ENCODE measurements at places on chromosomes 5 and 9.

DNA sequence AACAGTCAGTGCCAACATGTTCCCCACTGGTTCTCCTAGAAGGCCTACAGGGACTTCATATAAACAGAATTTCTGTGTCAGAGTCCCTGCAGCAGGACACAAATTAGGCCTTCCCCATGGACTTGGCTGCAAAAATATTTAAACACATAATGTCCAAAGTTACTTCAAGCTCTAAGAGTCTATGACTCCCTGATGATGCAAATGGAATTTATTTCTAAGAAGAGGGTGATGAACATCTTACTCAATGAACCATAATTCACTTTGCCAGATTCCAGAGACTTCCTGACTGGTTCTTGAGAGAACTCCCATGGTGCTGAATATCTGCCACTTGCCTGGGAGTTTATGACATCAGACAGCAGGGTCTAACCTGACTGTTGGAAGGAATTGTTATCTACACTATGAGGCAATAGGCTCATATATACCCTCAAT, 32.7 kb upstream of the ADRA1B start:
- DNase-seq, result no peak

- no peak for DNase-seq
These were observed 28.5 kb upstream of the FANCC start for GRCh38 chr9:95346021-95346420.

- DNase-seq, result no peak
These were observed 120.6 kb upstream of the MEF2C start for GRCh38 chr5:89003563-89004036.

DNA sequence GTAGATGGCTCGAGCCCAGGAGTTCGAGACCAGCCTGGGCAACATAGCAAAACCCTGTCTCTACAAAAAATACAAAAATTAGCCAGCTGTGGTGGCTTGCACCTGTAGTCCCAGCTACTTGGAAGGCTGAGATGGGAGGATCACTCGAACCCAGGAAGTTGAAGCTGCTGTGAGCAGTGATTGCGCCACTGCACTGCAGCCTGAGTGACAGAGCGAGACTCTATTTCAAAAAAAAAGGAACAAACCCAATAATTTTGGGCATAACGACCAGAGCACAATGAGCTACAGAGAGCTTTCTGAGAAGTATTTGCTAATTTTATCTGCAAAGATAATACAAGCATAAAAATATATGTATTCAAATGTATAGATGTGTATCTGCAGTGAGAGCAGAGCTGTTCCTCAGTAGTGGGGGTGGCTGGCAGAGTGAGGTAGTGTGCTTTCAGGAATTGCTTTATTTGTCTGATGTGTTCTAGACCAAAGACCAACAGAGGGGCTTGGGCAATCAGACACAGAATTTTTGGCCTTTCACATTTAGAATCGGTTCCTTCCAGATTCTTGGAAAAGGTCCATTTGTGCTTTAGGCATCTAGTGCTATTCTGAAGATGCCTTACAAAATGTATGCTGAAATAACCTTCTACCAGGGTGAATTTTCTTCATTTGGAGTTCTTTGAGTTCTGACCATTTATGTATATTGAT, 5.2 kb downstream of the DOCK8 start:
- DNase-seq, result no peak

DNA sequence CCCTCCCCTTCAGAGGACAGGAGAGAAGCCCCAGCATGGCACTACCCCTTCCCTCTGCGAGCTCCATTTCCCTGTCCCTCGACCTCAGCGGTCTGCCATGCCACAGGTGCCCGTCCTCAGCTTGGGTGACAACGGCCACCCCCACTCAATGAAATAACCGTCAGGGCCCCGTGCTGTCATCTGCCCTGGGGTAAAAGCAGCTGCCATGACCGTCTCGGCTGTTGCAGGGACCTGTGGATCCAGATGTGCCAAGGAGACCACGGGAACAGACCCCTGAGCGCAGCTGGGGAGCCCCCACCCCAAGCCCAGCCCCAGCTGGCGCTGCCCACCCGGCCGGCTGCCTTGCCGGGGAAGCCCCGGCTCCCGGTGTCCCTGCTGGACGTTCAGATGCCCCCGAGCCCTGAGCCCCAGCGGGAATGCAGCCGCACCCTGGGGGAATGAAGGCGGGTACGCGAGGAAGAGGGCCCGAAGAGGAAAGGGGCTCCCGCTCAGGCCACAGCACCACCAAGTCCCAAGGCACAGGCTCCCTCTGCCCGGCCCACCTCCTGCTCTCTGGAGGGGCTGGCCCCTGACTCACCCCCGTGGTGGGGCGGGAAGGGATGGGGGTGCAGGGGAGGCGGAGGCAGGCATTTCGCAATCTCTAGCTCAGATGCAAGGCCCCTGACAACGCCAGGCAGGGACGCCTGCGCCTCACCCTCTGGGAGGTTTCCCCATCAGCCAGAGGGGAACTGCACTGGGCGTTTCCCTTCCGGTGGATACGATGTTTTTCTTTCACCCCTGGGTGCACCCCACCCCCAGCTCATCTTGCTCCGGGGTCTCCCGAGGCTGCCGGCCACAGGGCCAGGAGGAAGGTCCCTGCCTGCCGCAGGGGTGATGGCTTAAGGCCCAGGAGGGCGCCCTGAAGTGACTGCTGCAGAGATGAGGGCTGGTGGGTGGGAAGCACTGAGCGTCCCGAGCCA, 49.2 kb downstream of the NACC2 start:
- no peak for DNase-seq

GRCh38 chr5:121377461-121377860, 474.2 kb upstream of the FTMT start:
- no peak for DNase-seq

GRCh38 chr5:54556141-54556540, 38.6 kb downstream of the SNX18 start:
- DNase-seq, result no peak

DNA sequence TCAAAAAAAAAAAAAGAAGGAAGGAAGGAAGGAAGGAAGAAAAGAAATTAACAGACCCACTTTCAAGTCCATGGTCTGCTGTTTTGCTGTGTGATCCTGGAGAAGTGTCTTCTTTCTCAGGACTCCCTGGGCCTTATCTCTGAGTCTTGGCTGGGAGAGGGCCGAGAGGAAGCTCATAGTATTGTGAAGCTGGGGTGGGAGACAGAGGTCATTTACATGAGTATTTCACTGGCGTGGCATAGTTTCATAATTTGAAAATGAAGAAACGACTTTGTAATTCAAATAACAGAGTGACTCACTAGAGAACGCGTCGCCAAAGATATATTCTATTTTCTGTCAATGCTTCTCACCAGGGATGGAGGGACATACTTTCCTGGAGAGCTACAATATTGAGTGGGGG, 2.4 kb upstream of the C9orf50 start:
- no peak for DNase-seq

- DNase-seq, result no peak
These were observed 15.8 kb downstream of the PSMB7 start for GRCh38 chr9:124399323-124399967.

DNA sequence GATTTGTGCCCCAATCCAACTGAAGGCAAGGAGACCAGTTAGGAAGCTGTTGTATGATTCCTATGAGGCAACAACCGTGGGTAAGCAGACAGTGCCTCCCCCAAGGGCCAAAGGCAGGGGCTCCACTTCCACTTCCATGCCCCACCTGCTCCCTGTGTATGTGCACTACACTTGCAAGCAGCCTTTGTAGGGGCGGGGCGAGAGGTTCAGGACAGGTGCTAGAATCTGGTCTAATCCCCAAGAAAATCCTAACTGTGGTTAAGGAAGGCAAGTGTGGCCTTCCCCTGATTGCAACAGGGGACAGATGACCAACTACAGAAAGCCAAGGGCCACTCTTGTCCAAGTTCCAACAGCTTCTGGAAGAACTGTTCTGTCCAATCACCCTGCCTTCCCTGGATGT, 41.7 kb downstream of the B4GALT1 start:
- no peak for DNase-seq

DNA sequence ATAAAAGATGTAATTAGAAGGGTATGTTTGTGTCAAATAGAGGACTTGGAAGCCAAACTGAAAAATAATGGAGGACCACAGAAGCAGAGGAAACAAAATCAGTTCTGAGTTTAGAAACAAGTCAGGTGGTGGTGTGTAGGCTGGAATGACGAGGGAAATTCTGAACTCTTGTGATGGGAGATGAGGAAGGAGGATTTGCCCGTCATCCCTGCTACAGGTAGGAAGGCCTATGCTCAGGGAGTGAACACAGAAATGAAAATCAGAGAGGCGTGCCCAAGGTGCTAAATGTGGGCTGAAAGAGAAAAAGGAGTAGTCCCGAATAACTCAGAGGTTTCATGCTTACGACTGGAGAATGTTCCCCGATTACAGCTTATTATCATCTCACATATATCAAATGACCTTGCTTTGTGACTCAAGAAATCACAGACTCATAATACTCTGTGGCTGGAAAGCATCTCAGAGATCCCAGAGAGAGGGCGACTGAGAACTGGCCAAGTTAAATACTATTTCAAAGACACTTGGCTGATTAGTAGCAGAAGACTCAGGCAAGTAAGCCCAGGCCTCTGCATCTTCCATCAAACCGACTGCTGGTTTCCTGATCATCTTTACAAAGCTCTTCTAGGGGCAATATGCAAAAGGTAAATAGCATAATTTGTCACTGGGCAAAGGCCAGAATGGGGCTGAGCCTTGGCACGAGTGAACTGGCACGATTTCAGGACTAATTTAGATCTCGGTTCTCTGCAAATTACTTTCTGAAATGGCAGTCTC, 126.0 kb downstream of the SUSD1 start:
- no peak for DNase-seq

GRCh38 chr9:135662758-135663450, at the start of gene LCN9:
Gene LCN9 (plus strand): TSS chr9:135663309. CDS start chr9:135663322, 13 bp downstream.
- no peak for DNase-seq

GRCh38 chr5:31385774-31386537, 145.9 kb downstream of the DROSHA start:
- DNase-seq, result no peak

- DNase-seq, result no peak
These were observed 91.2 kb downstream of the ARRDC3 start for GRCh38 chr5:91291628-91292569.

DNA sequence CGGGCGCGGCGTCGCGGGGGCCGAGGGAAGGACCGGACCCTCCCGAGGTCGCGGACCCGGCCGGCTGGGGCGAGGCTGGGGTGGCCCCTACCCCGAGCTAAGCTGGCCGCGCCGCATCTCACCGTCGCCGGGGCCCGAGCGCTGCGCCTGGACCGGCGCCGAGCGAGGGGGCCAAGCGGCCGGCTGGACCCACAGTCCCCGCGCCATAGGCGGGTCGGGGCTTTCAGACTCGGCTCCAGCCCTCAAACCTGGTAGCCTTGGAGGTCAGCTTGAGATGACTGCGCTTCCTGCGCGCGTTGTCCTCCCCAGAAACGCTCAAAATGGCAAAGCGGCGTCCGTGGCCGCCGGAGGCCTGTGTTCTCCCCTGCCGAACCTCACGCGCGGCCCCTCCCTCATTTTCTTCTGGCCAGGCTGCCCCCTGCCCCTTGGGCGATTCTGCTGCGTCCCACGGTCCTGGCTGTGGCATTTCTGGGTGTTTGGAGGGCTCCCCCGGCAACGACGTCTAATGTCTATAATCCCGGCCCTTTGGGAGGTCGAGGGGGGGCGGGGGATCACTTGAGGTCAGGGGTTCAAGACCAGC, 8.7 kb upstream of the GRIN1 start:
- DNase-seq, result no peak

DNA sequence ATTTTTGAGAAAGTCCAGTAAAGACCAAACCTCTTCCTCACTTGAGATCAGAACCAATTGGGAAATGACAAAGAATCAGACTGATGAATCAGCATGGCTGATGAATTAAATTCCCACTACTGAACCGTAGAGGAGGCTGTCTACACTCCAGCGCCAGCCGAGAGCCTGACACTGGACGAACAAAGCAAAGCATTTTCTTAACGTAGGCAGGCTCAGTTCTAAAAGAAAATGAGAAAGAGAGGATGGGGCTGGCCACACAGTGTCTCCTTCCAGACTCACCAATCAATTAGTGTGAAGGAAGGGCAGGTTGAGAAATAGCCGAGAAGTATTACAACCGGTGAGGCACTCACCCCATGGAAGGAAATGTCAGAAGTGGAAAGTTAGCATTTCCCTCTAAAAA, 49.4 kb downstream of the ITGA1 start:
- DNase-seq, result no peak

GRCh38 chr9:18675973-18676372, 202.0 kb downstream of the ADAMTSL1 start:
- DNase-seq, result no peak

DNA sequence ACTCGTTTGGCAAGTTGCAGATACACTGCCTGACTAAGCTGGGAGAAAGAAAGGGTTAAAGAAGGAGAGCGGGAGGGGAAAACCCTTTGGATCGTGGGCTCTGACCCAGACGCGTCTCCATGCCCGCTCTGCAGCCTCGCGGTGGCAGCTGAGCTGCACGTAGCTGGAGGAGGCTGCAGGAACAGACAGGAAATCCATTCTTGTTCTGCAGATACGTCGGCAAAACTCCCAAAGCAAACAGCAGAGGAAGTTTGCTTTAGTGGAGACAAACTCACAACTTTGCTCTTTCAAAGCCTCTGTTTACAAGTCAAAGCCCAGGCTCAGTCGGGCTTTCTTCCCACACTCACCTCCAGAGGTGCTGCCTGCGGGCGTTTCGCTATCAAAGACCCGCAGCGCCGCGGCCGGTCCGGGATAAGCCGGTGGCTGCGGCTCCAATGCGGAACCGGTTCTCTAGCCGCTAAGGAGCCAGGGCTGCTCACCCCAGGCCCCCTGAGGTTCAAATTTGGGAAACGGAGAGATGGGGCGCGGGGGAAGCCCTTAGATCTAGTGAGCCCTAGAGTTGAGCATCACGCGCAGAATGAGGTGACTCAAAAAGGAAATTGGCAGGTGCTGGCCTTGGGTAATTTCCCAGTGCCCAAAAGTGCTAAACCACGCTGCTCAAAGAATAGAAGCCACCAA, 60.7 kb downstream of the MAT2B start:
- DNase-seq, result peak; percentile 48

GRCh38 chr5:158695595-158696330, 404.0 kb downstream of the EBF1 start:
- DNase-seq, result peak; percentile 76

DNA sequence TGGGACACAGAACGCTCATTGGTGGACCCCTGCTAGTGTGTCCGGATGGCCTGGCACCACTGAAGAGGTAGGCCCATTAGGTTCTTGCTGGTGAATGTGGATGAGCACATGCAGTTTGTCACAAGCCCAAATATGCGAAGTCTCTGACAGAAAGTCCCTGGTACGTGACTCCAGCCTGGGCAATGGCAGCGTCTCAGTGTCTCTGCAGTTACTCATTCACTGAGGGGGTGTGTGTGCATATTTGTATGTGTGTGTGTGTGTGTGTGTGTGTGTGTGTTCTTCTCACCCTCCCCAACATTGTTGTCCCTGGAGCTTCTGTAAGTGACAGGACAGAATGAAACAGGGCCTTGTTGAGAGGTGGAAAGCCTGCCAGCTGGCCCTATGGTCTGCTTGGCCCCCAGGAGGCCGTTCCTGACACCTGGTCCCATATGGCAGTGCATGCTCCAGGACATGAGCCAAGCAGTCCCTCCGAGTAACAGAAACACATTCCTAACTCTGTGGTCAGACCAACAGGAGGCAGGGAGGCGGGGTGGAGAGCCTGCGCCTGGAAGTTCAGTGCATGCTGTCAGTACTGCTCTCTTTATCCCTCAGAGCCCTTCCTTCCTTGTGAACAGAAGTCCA, 169.9 kb downstream of the SLC28A3 start:
- no peak for DNase-seq

DNA sequence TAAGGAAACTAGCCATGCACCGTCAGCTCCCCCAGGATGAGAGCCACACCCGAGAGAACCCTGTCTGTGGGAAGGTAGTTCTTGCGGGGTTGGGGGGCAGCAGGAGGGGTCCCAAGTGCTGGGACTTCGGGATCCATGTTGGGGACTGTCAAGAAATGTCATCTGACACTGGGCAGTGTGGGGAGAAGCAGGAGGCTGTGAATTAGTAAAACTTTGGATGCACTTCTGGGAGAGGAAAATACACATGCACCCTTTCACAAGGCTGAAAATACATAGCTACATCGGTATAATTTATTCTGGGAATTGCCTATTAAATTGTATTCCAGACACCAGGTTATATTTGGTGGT, 109.6 kb upstream of the RPS23 start:
- DNase-seq, result no peak

Measured in activated T-cell treated with anti-CD3 and anti-CD28 coated beads, Interleukin-2, amount 50 U/mL, for 48 hours (primary cell).